PC-3 (cell line): ENCODE measurements at places on chromosomes 7 and 10.

GRCh38 chr7:148334441-148334956 lies 256.1 kb upstream of the C7orf33 start:
- DNase-seq = no peak

DNA sequence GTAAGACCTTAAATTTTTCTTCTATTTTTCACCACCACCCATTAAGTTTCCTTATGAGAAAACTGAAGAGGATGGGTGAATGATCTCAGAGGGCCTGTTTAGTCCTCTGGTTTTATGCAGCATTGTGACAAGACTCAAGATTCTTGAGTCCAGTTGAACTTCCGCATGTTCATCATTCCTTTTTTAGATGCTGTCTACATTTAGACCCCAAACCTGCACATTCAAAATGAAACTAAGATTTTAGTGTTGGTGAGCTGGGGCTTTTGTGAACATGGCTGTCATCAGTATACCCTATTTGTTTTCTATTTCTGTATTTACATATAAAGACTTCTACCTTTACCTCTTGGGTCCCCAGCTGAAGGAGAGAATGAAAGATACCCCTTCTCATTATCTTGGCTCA lies 31.1 kb downstream of the NET1 start:
- no peak for DNase-seq

DNA sequence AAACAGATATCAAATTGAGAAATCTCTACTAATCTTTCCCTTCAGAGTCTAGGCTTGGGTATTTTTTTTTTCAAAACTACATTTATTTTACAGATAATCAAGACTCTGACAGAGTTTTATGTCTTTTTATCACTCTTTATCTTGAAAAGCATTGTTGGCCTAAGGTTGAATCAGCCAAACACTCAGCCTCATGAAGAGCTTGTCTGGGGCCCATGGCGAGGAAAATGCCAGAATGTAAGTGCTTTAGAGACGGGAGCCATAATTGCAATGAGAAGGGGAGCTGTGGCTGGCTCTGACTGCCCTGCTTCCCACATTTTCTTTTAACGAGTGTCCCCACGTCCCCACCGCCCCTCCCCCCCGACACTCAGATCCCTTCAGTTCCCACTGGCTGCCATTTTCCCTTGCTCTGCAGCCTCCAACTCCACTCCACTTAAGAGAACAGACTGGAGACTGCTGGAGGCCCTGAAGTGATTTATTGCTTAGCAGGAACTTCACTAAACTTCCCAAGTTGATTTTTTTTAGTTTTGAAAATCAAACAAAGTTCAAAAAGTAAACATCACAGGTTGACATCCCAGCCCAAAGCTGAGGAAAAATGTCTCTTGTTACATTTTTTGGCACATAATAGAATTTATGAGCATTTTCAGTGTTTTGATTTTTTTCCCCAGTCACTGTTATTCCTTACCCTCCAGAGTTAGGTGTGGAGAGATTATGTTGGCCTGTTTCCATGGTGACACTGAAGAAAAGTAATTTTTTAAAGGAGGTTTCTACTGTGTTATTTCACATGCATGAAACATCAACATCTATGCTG lies 637.5 kb upstream of the GALNT17 start:
- no peak for DNase-seq

- no peak for DNase-seq
Measured at GRCh38 chr10:86104156-86104555, 262.4 kb downstream of the GRID1 start.

GRCh38 chr10:95414844-95415485 lies 124.2 kb upstream of the PDLIM1 start:
- no peak for DNase-seq

- no peak for DNase-seq
Measured at GRCh38 chr10:73979809-73980433, 18.0 kb upstream of the VCL start.

DNA sequence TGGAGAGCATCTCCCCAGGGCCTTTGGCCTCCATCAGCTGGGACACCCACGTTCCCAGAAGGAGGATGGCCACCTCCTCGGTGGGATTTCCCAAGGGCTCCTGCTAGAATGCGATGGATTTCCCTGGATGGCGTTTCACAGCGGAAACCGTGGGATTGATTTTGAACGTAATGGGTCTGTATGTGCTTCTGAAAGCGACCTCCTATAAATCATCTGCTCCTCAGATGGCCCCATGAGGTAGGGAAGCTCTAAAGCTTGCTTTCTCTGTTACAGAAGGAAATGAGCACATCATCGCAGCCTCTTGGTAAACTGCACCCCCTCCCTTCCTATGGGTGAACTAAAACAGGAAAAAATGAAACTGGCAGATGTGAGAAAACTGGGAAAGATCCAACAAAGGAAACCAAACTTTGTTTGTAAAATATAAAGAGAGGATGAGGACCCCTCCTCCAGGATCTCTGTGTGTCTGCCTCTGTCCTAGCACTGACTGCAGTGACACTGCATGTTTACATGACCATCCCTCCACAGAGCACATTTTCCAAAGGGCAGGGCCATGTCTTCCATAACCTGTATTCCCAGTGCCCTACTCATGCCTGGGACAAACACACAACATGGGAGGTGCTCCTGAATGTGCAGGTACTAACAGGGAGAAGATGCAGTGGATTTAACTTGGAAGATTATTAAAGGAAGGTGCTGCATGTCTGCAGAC lies 57.6 kb downstream of the LYZL1 start:
- DNase-seq = no peak

DNA sequence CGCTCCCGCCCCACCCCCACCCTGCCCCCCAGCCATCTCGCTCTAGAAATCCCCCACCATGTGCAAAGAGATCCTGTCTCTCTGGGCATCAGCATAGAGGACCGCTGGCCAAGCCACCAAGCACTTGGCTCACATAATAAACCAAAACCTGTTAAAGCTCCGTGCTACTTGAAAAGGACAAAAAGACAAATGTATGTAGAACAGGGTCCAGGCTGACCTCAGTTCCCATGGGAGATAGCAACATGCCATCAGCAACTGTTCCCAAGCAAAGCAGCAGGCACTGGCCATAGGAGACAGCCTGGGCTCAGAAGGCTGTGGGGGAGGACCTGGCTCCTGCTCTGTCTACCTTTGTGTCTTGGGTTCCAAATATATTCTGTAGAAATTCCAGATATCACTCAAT lies 38.4 kb upstream of the GDF10 start:
- DNase-seq = no peak

DNA sequence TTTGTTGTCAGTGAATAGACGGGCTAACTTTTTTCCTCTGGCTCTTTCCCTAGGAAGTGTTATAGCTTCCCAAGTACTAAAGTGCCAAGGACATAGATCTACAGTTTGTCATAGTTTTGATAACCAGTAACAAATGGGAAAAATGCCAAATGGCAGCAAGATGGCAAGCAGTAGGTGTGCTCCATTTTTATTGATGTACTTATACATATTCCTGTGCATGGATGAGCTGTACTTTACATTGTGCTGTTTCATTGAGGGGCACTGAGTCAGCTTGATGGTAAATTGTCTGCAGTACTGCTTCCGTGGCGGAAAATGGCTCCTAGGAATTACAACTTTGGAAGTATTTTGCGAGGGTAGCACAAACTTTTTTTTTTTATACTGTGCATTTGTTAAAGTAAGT lies 7.1 kb downstream of the ADAM22 start:
- peak; percentile 18 for DNase-seq

- peak; percentile 12 for DNase-seq
Measured at GRCh38 chr7:104548861-104549260, 220.5 kb downstream of the LHFPL3 start.

DNA sequence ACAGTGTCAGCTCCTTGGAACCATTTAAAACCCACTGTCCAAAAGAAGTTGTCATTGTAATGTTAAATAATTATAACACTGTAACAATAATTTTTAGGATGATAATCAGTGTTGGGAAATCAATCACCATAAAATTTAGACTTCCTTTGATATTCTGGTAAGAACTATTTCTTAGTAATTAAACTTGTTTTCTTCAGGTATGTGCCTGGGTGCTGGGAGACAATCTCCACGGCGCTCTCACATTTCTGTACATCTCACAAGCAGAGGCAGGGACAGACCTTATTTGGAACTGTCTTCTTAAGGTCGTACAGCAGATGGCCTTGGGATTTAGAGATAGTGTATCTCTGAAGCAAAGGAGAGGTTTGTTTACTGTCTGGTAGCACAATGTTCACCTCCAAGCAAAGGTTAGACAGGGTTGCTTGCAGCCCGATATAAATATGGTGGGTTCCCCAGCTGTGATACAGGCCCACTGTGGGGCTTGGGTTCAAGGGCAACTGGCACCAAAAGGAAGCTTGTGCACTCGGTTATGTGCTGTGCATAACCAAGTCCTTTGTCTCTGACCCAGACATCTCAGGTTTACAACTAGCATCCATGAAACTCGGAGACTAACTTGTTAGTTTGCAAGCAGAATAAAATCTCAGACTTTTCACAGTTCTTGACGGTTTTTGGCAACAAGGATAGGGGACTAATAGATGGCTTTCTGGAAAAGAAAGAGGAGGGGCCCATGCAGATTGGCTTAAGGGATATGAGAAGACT lies 125.5 kb downstream of the RNF32 start:
- no peak for DNase-seq

- no peak for DNase-seq
Measured at GRCh38 chr7:47389171-47389922, 192.6 kb downstream of the TNS3 start.

- DNase-seq = peak; percentile 43
Measured at GRCh38 chr10:70967591-70968587, 79.5 kb upstream of the PCBD1 start.

- DNase-seq = no peak
Measured at GRCh38 chr7:43192806-43193460, 80.5 kb downstream of the HECW1 start.

- no peak for DNase-seq
Measured at GRCh38 chr10:45023426-45023825, 22.7 kb downstream of the ZNF22 start.

- no peak for DNase-seq
Measured at GRCh38 chr10:128304271-128304670, 178.0 kb upstream of the MKI67 start.

- DNase-seq = peak; percentile 29
Measured at GRCh38 chr10:91433620-91434019, 23.5 kb downstream of the HECTD2 start.

DNA sequence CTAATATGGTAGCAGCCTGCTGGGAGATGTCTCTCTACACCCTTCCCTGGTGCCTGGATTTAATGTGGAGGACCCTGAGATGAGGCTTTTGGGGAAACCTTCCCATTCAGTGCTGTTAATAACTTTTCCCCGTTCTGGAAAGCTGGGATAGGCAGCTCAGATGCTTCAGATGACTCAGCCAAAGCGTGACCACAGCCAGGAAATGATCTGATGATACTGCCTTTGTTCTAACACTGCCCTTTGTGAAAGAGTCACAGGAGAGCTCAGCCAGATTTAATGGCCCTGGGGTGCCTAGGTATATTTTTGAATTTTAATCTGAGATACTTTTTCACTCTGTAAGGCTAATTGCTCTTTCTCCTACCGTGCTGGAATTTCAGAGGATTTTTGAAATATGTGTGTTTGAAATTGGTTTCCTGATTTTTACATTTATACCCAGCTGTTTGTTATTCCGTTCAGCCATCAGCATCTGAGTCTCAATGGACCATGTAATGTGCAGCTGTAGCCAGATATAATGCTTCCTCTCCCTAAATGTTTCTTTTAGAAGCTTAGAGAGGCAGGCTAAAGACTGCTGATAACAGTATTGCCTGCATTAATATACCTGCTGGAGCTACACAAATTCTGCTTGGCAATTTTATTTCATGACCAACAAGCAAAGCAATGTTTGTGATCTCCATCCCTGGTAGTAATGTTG lies 17.8 kb downstream of the CELF2 start:
- DNase-seq = peak; percentile 36

DNA sequence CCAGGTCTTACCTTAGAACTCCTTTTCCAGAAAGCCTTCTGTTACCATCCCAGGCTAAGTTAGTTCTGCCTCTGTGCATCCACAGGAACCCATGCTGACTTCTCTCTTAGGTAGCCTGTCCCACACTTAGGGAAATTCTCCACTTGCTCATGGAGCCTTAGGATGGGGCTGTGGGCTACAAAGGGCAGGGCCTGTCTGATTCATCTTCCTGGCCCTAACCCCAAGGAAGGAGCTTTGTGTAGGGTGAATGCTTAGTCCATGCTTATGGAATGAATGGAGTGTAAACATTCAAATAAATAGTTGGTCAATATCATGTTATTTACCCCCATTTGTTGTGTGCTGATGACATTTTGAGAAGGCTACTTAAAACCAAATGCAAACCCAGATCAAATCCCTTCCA lies 54.7 kb downstream of the EMX2 start:
- DNase-seq = peak; percentile 58

DNA sequence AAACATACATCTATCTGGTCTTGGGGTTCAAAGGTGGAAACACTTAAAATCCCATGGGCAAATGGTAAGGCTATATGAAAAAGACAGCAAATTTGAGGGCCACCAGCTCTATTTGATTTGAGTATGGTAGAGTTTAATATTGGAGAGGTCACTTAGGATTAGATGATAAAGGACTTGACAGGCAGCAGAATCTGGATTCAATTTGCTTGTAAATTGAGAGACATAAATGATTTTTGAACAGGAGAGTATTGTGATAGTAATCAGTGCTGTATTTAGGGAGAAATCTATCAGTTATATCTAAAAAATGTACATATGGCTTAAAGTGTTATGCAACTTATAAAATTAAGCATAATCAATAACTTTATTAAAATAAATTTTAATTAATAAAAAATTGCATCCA lies 155.2 kb downstream of the SEMA3A start:
- DNase-seq = no peak

DNA sequence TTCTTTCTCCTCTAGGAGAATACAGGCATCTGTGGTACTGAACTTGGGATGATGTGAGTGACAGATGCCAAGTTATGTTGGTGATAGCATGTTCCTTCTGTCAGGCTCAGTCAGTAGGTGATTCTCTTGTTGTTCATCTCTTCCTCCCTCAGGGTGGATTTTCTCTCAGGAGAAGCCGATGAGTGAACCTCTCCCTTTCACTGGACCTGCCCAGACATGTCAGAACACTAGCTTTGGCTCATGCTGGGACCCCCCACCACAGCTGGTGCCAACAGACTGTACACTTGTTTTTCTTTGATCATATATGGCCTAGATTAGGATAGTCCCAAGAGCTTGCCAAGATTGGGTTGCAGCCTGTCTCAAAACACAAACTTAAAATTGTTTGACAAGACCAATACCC lies 129.4 kb downstream of the BMPER start:
- no peak for DNase-seq

- DNase-seq = peak; percentile 84
Measured at GRCh38 chr10:50929670-50930069, 44.2 kb upstream of the A1CF start.
